ENCODE measurements at places on chromosomes 1 and 21.

DNA sequence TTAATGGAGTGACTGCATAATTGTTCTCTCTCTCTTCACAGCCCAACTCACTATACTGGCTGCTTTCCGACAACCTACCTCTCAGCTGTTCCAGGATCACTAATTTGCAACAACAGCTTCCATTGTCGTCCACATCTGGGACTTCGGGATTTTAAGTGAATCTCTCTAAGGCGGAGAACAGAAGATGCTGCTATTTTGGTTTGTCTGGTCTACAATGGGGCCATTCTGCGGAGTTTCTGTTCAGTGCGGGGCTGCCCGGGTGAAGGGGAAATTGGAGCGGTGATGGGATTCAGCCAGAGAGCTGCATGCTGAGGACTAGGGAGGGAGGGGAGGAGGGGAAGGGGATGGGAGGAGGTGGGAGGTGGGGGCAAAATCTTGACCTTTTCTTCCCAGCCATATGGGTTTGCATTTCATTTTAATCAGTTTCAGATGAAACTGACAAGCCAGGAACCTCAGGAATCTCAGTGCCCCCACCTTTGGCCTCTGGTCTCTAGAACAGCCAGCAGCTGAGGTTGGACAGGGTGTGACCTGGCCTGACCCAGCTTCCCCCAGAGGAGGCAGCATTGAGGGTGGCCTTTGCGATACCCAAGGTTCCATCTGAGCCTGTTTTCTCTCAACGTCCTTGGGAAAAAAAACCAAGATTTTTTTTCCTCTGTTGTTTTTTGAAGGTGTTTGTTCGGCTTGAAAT is 6.9 kb upstream of the SRP9 start:
- no peak for DNase-seq

DNA sequence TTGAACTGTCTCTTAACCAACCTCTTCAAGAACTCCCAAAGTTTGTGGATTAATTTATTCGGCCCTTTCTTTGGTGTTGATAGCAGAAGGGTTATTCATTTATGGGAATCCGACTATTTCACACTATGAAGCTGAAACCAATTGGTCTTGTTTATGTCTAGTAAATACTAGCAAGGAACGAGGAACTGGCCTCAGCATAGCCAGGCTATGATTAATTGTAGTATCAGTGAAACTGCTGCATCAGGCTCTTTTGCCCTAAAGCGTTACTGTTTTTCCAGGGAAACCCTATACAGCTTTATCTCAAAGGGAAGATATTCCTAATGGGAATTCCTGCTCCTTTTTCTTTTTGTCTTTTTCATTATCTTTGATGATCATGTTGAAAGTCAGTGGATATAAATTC is 35.1 kb downstream of the CLEC20A start:
- DNase-seq, result no peak

DNA sequence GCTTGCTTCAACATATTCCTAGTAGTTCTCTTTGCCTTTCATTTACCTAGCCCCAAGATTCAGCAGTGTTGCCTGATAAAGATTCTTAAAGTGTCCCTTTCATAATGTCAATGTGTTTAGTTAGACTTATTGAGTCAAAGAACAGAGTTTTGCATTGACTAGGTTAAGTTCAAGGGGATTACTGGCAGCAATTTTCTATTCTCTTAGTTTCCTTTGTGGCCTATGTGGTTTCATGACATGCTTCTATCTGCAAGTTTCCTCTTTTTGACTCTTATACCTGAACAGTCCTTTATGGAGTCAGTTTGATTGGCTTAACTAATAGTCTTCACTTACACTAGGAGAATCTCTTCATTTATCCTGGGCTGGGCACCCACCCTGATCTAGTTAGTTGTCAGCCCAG is 151.3 kb downstream of the ADGRL4 start:
- no peak for DNase-seq

- no peak for DNase-seq
Observed at GRCh38 chr1:27435566-27436203, 43.3 kb downstream of the GPR3 start.

- DNase-seq, result no peak
Observed at GRCh38 chr1:7346600-7347570, 424.2 kb upstream of the VAMP3 start.

DNA sequence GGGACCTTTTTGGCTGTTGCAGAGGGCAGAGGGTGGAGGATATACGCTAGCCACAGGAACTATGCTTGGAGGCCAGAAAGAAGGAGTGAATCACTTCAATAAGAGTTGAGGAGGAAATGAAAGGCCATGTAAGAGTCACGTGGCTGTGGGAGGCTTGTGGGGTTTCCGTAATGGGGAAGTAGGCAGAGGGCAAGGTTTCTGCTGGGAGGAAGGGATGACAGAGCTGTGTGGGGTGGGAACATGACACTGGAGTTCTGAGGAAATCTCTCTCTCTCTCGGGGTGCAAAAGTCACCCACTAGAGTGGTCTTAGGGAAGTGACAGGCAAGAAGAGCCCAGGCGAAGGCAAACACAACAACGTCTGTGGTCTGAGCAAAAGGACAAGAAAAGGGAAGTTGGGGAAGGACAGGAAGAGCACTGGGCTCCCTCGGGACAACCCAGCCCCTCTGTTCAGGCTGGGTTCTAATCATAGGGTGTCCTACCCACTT is 3.9 kb upstream of the CD1C start:
- DNase-seq, result no peak

GRCh38 chr1:115991909-115992308 is 15.6 kb downstream of the SLC22A15 start:
- no peak for DNase-seq
